ENCODE measurements at places on chromosomes 5 and 9.
A peak's percentile ranks its signal among the peaks of the same experiment; 100 is the strongest.

GRCh38 chr5:159249158-159249557, 13.9 kb upstream of the UBLCP1 start:
- peak; percentile 50 for DNase-seq

DNA sequence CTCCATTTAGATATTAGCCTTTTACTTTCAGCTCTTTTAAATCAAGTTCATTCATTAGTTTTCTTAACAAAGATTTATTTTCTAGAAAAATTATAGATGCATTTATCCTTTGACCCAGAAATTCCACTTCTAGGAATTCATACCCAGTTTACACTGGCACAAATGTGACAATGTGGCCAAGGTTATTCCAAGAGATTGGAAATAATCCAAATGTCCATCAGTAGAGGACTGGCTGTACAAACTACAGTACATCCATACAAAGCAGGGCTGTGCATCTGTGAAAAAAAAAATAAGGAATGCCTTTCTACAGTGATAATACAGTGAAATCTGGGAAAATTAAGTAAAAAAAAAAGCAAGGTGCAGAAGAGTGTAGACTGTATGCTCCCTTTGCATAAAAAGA, 149.2 kb downstream of the GABBR2 start:
- DNase-seq = no peak

DNA sequence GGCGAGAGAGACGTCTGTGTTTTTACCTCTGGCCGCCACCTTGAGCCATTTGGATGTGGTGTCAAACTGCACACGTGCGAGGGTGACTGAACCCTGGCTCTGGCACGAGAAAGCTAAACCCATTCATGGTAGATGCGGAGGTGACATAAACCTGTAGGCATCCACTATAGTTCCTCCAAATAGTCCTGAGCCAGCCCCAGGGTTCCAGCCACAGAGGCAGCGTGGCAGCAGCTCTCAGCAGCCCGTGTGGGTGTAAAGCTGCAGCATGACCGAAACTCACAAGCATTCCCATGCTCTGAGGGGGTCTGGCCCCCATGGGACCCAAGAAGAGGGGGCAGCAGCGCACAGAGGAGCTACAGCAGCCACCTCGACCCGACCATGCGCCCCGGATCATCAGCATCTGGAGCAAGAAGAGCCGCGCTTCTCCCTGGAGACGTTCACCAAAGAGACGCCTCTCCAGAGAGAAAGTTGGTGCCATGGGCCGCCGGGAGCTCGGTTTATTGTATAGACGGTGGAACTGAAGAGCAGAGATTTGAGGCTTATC, 303.8 kb upstream of the IRX4 start:
- DNase-seq = no peak

DNA sequence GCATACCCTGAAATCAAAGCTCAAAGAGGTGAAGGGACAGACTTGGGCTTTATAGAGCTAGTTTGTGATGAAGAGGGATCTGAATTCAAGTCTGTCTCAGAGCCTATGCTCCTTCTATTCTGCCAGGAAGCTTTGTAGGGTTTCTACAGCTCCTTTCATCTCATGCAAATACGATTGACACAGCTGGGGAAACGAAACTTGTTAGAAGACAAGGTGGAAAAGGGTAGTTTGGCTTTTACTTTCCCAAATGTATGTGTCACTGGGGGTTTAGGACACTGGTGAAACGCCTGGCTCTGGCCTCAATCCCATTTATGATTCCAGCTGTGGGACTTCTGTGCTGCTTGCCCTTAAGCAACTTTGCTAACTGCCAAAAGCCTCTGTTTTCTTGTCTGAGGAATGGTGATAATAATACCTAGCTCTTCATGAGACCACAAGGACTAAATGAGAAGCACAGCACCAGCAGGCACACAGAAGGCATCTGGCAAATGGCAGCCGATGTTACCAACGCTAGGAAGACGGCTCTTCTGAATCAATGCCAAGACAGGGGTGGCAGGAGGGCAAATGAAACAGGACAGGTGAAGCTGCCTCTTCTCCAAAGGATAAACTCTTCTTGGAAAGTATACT, 70.3 kb upstream of the EQTN start:
- no peak for DNase-seq

DNA sequence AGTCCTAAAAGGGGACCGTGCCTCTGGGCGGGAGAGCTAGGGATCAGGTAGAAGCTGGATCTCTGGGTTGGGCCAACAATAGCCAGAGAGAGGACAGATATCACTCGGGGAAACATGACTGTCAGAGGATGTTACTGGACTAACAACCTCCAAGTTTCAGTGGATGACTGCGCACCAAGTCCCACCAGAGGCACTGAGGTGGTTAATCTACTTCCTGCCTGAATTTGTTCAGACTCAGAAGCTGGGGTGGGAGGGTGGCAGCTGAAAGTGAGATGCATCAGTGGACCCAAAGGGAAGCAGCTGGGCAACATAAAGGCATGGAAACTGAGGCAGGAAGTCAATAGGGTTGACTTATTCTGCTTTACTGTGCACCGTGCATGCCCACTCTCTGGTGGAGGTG, 130.1 kb upstream of the SLC44A1 start:
- DNase-seq = no peak

DNA sequence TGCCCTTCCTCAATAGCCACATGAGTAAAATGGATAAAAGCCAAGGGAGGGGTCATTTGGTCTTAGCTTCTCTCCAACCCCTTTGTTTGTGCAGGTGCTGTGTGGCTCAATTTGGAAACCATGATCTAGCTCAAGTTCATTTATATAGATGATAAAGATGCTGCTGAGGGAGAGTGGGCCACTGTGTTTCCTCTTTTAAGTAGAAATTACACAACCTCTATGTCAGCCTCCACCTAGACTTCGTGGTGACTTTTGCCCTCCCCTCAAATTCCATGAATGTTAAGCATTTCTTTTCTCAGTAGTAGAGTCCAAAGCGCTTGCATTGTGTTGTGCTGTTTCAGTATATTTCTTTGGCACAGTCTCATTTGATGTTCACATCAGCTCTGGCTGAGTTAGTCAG, 241.4 kb downstream of the ARHGAP26 start:
- no peak for DNase-seq

- DNase-seq = peak; percentile 79
Measured at GRCh38 chr9:5510360-5510931, at the start of gene PDCD1LG2. PDCD1LG2 (plus strand) TSS chr9:5510531; CDS start chr9:5522547, 12,016 bp downstream.

- DNase-seq = peak; percentile 81
Measured at GRCh38 chr9:72396247-72397091, 31.5 kb upstream of the ZFAND5 start.

- no peak for DNase-seq
Measured at GRCh38 chr9:87500491-87501270, 3.0 kb downstream of the DAPK1 start.

- DNase-seq = no peak
Measured at GRCh38 chr9:133235549-133236222, 26.6 kb upstream of the OBP2B start.

DNA sequence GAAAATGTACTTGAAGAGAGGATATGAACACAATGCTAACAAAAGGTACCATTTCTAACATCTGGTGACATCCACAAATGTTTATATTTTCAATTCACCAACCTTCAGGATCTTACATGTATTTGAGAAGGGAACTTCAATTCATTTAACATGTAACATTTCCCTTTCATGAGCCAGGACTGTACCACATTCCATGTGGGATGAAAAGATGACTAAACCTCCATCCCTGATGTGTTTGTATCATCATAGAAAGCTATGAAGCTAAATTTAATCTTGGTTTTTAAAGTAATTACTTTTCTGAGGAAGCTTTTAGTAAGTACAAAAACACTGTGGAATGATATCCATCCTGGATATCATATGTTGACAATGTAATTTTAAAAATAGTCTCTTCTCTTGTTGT, 78.2 kb upstream of the GNA14 start:
- DNase-seq = no peak

All from epithelial cell of esophagus (primary cell).